NCI-H446 (cell line): ENCODE measurements at places on chromosomes 16 and 17.

DNA sequence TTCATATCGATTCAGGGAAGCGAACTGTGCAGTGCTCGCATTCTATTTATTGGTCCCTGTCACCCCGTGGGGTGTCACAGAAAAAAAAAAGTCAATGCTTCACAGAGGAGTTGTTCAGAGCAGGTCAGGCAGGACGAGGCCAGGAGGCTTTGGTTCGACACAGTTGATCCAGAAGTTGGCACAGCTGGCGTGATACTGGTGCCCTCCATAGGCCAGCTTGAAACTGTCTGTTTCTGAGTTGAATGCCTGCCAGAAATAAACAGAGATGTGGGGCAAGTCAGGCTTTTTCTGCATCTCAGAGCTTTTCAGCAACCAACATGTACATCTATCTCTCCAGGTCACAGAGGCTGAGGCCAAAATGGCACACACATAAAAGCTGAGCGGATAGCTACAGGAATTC lies 29.1 kb downstream of the DUSP14 start:
- no peak for DNase-seq

DNA sequence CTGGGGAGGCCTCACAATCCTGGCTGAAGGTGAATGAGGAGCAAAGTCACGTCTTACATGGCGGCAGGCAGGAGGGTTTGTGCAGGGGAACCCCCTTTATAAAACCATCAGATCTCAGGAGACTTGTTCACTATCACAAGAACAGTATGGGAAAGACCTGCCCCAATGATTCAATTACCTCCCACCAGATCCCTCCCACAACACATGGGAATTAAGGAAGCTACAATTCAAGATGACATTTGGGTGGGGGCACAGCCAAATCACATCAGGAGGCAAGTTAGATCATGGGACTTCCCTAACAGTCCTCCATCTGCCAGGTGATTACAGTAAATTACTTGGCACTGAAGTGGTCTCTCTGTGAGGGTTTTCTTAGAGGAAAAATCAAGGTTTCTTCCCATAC lies 5.3 kb downstream of the TMEM114 start:
- no peak for DNase-seq

DNA sequence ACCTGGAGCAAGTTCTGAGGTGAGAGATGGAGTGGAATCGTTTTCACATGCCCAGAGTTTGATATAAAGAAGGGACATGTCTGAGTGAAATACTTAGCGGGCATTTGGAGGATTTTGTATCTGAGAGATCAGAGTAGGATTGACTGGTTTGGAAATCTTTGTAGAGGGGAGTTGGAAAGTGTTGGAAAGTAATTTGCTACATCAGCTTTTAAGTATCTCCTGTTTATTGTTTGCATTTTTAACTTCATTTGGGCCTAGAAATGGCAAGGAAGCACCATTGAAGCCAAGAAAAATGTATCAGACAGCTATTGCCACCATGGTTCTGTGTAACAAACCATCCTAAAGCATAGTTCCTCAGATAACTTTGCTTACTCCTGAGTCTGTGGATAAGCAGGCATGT lies 1015.1 kb upstream of the EEF2KMT start:
- DNase-seq: no peak

- DNase-seq: no peak
Measured at GRCh38 chr16:25413975-25414374, 156.3 kb upstream of the ZKSCAN2 start.

- DNase-seq: no peak
Measured at GRCh38 chr17:72931163-72931562, 161.3 kb downstream of the SLC39A11 start.

GRCh38 chr16:4511441-4512082 lies 27.0 kb downstream of the CDIP1 start:
- peak; percentile 39 for DNase-seq

DNA sequence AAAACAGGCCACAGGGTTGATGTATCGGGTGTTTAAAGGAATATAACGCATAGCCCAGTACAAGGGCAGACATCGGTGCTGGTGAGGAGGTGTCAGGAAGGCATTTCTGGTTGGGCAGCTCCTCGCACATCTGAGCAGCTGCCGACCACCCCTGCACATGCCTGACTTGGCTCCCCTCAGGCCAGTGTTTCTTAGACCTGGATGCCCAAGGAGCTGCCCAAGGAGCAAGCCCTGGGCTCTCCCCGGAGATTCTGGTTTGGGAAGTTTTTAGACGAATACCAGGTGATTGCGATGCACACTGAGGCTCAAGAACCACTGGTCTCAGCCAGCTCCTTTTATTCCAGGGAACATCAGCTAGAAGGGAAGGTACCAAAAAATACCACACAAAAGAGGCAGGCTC lies 11.6 kb downstream of the WIPI1 start:
- no peak for DNase-seq

GRCh38 chr16:26301516-26301915 lies 609.8 kb downstream of the HS3ST4 start:
- DNase-seq: no peak

GRCh38 chr16:30603945-30604315 lies 6.3 kb downstream of the ZNF689 start:
- no peak for DNase-seq

DNA sequence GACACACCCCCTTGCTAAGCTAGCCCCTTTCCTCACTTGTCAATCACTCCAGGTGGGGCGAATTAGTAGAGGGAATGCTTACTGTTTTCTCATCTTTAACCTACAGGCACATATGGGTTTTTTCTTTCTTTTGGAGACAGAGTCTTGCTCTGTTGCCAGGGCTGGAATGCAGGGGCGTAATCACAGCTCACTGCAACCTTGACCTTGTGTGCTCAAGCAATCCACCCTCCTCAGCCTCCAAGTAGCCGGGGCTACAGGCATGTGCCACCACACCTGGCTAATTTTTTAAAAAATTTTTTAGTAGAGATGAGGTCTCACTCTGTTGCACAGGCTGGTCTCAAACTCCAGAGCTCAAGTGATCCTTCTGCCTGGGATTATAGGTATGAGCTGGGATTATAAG lies 38.7 kb upstream of the RHBDL3 start:
- DNase-seq: no peak

DNA sequence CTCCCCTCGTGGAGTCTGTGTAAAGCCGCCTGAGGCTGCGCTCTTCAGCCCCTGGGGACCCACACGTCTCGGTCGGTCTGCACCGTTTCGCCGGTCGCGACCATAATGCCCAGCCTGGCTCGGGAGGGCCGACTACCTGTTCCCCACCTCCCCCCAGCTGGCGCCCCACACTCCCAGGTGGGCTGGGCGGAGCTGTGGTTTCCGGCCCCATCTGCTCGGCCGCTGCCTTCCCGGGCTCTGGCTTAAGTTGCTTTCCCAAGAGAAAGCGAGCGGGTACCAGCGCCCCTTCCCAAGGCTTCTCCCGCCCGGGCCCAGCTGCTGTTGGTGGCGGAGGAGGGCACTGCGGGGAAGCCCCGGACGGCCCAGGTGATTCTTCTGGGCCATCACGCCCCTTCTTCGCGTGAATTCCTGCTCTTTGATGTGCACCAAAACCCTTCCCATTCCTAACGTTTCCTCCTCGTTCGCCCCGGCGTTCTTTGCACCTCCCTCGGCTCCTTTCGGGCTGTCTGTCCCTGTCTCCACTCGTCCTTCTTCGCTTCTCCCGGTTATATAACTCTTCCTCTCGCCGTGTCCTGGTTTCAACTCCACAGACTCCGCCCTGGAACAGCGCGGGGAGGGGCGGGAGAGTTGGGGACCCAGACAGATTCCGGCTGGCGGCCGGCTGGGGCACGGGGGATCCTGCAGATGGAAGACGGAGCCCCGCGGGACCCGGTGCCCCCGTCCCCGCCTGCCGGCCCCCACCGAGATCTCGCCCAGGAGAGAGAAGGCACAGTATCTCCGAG lies 2.0 kb downstream of the KDM6B start:
- DNase-seq: no peak

DNA sequence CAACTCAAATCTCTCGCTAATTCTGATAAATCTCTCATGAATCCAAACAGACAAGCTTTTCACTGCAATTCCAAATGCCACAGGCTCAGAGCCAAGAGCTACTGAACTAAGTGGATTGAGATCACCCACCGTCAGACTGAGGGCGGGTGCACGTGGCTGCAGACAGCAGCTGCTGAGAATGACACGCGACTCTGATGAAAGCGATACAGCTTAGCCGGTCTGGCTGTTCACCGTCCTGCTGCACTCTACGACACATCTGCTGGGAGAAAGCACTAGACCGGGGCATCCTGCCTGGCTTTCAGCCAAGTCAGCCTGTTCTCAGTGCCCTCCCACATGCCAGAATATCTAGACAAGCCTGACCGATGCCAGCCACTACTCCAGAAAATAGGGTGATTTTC lies 42.6 kb downstream of the KLHDC4 start:
- peak; percentile 50 for DNase-seq

DNA sequence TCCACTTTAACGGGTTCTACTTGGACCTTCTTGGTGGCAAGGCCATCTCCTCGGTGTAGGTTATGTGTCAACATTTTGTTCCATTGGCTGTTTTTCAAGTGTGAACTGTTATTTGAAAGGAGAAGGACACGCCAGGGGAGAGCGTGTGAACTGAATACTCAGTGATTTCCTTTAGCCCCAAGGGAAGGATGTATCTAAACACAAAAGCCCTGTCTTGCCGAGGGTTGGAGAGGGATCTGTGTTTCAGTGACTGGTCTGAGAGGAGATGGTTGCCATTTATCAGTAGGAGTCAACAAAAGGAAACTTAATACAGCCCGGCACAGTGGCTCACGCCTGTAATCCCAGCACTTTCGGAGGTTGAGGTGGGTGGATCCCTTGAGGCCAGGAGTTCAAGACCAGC lies 50.0 kb downstream of the USP10 start:
- no peak for DNase-seq

- DNase-seq: no peak
Measured at GRCh38 chr16:27769561-27770255, 219.8 kb downstream of the KATNIP start.

- no peak for DNase-seq
Measured at GRCh38 chr16:84706856-84707255, 7.1 kb downstream of the USP10 start.

DNA sequence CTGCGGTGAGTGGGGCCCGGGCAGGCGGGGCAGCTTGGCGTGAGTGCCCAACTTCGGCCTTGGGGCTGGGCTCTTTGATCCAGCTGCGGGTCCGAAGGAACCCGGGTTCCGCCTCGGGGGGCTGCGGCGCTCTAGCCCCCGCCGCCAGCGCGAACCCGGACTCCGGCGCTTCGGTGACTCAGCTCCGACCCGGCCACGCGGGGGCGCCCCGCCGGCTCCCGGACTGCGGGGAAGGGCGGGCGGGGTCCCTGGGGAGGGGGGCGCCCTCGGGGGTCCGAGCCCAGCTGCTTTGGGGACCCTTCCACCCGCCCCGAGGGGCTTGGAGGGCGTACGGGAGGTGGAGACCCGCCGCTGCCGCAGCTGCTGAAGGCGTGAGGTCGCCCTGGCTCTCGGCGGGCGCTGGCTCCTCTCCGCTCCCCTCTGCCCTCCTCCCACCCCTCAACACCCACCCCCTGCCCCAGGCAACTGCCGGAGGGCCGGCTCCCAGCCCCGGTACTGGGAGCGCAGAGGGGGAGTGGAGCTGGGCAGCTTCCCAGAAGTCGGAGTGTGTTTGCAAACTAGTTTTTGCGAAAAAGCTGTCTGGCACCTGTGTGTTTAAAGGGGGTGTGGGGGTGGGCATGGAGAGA lies 516 bp downstream of the CPNE2 start:
- DNase-seq: no peak

DNA sequence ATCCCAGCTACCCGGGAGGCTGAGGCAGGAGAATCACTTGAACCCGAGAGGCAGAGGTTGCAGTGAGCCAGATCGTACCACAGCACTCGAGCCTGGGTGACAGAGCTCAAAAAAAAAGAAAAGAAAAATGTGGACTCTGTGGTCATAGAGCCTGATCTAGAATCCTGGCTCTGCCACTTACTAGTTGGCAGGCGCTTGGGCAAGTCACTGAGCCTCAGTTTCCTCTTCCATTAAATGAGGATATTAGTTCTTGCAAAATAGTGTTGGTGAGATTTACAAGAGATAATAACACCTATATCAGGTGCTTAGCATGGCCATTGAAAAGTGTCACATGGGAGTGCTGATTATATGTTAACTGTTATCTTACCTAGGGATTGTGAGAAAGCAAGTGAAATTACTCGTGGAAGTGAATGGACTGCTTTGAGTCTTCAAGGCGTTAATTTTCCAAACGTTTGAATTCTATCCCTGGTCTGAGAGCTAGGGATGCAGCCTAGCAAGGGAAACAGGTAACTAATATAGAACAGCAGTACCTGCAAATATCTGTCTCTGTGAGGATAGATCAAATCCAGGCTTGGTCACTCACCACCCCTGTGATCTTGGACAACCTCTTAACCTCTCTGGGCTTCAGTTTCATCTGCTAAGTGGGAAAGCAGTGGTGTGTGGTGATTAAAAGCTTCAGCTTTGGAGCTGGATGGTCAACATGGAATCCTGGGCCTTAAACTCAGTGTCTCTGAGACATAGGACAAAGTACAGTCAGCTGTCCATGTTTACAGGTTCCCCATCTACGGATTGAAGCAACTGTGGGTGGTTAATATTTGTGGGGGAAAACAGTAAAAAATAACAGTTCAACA lies 953 bp upstream of the NSMCE1 start:
- DNase-seq: no peak

GRCh38 chr16:74592847-74593246 lies 14.1 kb downstream of the GLG1 start:
- no peak for DNase-seq

GRCh38 chr17:8459107-8459506 lies 23.4 kb downstream of the NDEL1 start:
- DNase-seq: no peak
